ENCODE measurements at places on chromosomes 4 and X. TPM values are rescaled to one million over a fixed set of nuclear protein-coding genes. Genes with fewer than 3 reads are reported as not detected.

The SFRP2 gene
- 2.1 TPM for total RNA-seq

The ZCCHC4 gene
- total RNA-seq, result 8.0 TPM

DNA sequence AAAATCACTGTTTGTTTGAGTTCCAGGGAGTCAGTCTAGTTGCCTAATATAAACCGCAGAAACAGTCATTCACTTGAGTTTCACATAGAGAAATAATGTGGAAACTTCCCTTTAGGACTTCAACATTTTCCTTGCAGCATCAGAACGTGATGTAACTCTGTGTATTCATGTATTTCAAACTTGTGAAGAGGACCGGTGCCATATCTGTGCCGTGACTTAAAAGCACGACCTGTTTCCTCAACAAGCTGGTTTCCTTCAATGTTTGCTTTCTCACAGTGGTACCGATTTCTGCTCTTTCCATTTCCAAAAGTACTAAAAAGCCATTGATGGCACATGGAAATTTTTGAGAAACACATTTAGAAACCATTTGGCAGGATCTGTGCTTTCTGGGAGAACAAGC is 166.6 kb upstream of the RAPGEF2 start:
- no peak for DNase-seq

DNA sequence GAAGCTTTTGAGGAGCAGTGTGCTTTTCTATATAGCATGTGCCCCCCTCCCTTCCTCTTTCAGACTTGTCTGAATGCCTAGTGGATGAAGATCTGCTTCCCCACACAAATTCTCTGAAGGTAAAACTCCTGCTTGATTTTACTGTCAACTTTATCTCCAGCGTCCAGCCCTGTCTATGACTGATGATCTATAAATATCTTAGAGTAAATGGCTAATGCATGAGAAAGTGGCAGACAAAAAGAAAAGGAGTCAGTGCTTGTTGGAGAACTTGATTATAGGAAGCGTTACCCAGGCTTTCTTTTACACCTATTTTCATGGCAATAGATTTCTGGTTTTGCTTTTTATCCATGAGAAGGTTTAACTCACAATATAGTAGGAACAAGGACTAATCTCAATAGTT is 168.3 kb upstream of the HS3ST1 start:
- DNase-seq, result no peak

DNA sequence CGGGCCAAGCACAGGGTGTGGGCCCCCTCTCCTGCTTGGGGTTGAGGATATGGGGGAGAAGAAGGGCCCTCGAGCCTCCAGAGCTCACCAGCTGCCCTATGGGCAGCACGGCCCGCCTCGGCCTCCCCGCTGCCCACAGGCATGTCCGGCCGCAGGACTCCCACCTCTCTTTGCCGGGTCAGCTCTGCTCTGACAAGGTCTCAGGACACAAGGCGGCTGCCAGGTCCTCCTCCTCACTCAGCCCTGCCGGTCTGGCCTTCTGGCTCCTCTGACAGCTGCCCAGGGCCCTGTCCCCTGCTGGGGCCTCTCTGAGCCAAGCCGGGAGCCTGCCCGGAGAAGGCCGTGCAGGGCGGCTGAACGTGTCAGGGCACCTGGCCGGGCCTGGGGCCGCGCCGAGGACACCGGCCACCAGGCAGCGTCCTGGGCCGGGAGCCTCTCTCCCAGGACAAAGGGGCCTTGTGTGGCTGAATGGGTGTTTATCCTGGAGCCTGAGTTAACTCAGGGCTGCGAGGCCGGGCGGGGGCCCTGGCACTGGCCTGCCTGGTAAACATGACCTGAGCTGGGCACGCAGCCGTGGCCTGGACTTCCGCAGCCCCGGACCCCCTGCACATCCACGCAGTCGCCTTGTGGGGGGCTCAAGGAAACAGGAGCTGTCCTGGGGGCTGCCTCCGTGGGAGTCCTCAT is 25.7 kb downstream of the TACC3 start:
- DNase-seq, result no peak

DNA sequence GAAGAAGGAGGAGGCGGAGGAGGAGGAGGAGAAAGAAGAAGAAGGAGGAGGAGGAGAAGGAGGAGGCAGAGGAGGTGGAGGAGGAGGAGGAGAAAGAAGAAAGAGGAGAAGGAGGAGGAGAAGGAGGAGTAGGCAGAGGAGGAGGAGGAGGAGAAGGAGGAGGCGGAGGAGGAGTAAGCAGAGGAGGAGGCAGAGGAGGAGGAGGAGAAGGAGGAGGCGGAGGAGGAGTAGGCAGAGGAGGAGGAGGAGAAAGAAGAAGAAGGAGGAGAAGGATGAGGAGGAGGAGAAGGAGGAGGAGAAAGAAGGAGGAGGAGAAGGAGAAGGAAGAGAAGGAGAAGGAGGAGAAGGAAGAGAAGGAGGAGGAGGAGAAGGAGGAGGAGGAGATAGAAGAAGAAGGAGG is 19.9 kb downstream of the MRFAP1 start:
- no peak for DNase-seq

- no peak for DNase-seq
These were observed 47.9 kb upstream of the PLAC1 start for GRCh38 chrX:134706138-134706537.

DNA sequence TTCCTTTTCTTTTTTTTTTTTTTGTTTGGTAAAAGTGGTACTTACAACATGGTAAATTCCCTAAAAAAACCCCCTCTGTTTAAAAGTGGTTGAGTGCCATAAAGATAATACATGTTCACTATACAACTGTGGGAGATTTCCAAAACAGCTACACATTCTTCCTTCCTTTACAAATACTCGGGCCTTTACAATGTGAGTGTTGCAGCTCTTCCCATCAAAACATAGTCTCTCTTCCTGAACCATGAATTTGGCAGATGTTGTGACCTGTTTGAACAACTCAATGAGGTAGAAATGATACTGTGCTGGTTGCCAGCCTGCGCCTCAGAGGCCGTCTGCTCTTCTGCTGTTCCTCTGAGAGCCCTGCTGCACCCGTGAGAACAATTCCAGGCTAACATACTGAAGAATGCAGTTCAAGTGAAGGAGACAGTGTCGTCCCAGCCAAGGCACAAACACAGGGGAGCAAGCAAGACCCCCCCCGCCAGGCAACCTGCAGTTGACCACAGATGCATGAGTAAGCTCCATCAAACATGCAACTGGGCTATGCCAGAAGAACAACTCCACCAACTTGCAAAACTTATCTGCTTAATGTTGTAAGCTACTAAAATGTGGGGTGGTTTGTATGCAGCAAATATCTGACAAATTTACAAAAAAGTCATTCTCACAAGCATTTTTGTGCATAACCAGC is 645.0 kb downstream of the PCDH7 start:
- no peak for DNase-seq

GRCh38 chrX:134010690-134011089 is 25.3 kb upstream of the GPC3 start:
- no peak for DNase-seq

DNA sequence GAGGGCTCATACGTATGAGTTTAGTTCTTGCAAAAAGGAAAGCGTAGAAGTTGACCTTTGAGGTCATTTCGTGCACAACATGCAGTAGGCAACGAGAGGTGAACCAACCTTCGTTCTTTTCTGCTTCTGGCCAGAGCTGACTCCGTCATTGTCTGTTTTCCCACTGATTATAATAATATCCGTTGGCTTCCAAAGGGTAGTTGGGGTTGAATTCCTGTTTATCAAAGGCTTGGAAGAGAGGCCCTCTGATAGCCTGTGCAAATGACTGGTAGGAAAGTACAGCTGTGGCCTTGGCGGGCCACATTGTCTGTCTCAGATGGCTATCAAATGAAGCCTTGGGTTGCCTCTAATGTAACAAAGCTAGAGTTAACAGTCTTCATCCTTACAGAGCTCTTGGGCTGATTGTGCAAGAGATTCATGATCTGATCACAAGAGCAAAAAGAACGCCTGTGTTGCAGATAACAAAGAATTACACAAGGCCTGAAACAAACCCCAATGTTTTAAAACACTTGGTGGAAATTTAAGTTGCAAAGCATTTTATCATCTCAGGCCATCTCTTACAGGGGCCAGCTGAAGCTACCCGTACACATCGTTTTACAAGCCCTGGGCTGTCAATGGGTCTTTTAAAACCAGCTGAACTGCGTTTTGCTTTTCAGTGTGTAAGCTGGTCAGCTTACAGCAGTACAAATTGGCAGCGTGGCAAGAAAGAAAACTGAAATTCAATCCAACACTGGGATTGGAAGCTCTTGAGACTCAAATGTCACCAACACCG is 46.1 kb upstream of the FAM9C start:
- DNase-seq, result no peak

GRCh38 chrX:136220540-136220939 is 30.7 kb downstream of the MAP7D3 start:
- DNase-seq, result no peak

DNA sequence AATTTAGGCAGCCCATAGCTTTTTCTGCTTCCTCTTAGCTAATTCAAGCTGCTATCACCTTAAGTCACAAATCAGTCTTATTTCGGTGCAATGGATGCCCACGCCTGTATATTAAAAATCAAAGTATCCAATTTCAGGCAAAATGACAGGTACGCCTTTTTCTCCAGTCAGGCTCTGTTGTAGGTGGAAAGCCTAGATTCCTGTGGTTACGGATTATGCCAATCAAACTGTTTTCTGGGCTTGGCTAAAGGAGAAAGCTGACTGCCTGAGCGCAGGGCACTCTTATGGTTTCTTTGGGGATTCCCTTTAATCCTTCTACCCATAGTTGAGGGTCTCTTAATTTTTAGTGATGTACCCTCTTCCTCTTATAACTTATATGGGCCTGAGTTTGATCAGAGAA is 550.5 kb downstream of the PDHA2 start:
- no peak for DNase-seq

DNA sequence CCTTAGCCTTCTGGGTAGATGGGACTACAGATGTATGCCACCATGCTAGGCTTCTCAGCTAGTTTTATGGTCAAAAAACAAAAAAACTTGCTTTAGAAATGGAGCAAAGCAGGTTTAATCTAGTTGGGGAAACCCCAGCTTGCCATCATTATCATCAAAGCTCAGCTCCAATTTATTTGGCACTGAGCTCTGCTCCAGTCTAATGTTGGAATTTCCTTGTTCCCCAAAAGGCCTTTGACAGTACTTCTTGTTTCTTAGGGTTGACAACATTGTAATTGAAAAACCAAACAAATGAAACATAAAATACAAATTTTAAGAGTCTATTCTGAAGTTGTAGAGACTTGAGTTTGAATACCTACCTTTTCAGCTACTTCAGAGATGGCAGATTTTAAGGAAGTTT is 48.0 kb downstream of the MRPL1 start:
- no peak for DNase-seq

Data from cardiac septum (tissue), 1 donor.